Spinal cord (tissue), 10 donors: ENCODE measurements at places on chromosomes 4 and X. TPM values are rescaled to one million over a fixed set of nuclear protein-coding genes. Genes with fewer than 3 reads are reported as not detected.

The FGG gene
- total RNA-seq, result not detected

- DNase-seq, result no peak
- no peak overlapping the region for H3K4me3 ChIP-seq
- H3K27ac ChIP-seq, result no peak overlapping the region
- peaks cover 12% of the 10 kb centered on the region for H3K36me3 ChIP-seq
Measured at GRCh38 chr4:39850727-39851126, 127.0 kb downstream of the PDS5A start.

The DCHS2 gene
- 15.5 TPM for total RNA-seq

The ZFYVE28 gene
- total RNA-seq, result 10.0 TPM

DNA sequence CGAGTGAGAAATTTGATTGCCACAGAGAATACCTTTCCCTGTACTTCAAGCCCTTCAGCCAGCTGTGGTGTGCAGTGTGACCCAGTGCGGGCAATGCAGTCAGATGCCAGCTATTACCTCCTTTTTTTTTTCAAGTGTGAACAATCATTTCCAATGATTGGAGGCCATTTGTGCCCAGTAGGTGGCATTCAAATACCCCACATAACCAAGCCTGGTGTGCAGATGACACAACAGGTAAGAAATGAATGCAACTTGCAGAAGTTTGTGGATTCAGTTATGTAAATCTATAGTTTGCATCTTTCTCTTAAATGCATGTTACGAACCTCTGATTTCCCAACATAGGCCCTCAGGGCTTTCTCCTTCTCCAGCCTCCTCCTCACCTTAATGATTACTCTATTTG lies 98.0 kb downstream of the CLCN4 start:
- no peaks in the 10 kb centered on the region for H3K36me3 ChIP-seq
- H3K4me3 ChIP-seq, result no peak overlapping the region
- H3K27ac ChIP-seq, result no peak overlapping the region

DNA sequence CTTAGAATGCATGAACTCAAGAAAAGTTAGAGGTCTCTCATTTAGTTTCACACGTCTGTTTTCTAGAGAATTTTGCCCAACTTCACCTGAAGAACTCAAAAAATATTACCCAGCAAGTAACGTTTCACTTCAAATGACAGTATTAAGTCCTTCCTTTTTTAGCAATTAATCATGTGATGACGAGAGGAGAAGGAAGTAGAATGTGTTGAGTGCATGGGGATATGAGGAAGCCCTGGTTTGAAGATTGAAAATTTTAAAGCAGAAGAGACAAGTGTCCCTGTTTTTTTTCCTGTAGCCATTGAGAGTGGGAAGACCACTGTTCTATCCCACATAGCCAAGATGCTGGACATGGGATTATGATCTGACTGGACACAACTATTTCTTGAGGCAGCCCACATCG lies 406.3 kb upstream of the CPEB2 start:
- no peaks in the 10 kb centered on the region for H3K36me3 ChIP-seq
- H3K4me1 ChIP-seq, result no peaks in the 10 kb centered on the region

DNA sequence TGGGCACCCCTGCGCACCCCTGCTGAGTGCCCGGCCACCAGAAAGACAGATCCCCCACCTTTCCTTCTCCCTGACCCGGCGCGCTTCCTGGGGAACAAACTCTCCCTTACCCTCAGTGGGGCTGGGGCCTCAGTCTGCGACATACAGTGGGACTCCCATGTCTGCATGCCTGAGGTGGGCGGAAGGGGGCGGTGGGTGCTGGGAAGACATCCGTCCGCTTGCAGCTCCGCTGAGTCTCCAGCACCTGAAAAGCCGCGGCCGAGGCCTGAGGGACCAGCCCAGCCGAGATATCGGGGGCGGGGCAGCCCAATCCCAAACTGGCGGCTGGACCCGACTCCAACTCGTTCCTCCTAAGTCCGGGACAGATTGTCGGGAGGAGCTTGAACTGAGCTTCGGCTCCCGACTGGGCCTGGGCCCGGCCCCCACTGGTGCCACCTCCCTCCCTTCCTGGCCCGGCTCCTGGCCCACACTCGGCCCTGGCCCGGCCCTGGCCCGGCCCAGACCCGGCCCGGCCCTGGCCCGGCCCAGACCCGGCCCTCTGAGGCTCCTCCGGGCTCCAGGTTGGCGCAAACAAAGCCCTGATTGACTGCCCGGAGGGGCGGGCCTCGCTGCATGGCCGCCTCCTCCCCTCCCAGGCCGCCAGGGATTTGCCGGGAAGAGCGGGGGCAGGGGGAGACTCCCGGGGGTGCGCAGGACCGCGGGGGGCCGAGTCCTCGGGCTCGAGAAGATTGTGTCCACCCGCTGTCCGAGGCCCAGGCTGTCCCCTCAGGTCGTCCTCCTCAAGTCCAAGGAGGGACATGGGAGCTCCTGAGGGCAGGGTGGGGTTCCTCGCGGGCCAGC lies 877 bp upstream of the SLC16A2 start:
- no peaks in the 10 kb centered on the region for H3K36me3 ChIP-seq
- H3K4me3 ChIP-seq, result peak overlapping the region; percentile 38
- H3K4me1 ChIP-seq, result peaks cover 21% of the 10 kb centered on the region

The WNK3 gene
- total RNA-seq, result 29.5 TPM

The SLC16A2 gene
- total RNA-seq, result 21.0 TPM

DNA sequence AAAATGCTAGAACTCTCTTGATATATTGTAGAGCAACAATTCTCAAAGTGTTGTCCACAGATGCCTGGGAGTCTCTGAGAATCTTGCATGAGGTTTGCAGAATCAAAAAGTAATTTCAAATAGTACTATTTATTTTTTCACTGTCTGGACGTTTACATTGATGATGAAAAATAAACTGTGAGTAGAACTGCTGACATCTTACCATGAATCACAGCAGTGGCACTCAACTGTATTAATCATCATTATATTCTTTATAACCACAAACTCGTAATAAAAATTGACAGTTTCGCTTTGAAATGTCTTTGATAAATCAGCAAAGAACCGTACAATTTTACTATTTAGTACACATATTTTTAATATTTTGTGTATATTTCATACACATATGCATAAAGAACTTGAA lies 94.5 kb downstream of the NAF1 start:
- no peak overlapping the region for H3K4me3 ChIP-seq
- H3K27me3 ChIP-seq, result no peaks in the 10 kb centered on the region
- no peak for DNase-seq
- H3K27ac ChIP-seq, result no peak overlapping the region
- H3K4me1 ChIP-seq, result no peaks in the 10 kb centered on the region

The GAB1 gene
- 81.6 TPM for total RNA-seq

The MND1 gene
- total RNA-seq, result 8.6 TPM

The EFHC2 gene
- total RNA-seq, result 3.7 TPM

The PAGE2 gene
- not detected for total RNA-seq

- H3K27ac ChIP-seq, result no peak overlapping the region
- peaks cover 7% of the 10 kb centered on the region for H3K4me1 ChIP-seq
Measured at GRCh38 chr4:75843596-75843995, 58.7 kb downstream of the PPEF2 start.

The FGF5 gene
- total RNA-seq, result 0.11 TPM

GRCh38 chr4:38455092-38455862 lies 208.7 kb upstream of the KLF3 start:
- no peak for DNase-seq
- H3K36me3 ChIP-seq, result no peaks in the 10 kb centered on the region
- H3K4me1 ChIP-seq, result no peaks in the 10 kb centered on the region
- H3K27ac ChIP-seq, result no peak overlapping the region
- no peaks in the 10 kb centered on the region for H3K27me3 ChIP-seq
- no peak overlapping the region for H3K4me3 ChIP-seq

GRCh38 chr4:86948276-86948675 lies 13.5 kb downstream of the AFF1 start:
- H3K4me1 ChIP-seq, result no peaks in the 10 kb centered on the region
- H3K27ac ChIP-seq, result no peak overlapping the region
- no peaks in the 10 kb centered on the region for H3K27me3 ChIP-seq
- H3K4me3 ChIP-seq, result no peak overlapping the region

DNA sequence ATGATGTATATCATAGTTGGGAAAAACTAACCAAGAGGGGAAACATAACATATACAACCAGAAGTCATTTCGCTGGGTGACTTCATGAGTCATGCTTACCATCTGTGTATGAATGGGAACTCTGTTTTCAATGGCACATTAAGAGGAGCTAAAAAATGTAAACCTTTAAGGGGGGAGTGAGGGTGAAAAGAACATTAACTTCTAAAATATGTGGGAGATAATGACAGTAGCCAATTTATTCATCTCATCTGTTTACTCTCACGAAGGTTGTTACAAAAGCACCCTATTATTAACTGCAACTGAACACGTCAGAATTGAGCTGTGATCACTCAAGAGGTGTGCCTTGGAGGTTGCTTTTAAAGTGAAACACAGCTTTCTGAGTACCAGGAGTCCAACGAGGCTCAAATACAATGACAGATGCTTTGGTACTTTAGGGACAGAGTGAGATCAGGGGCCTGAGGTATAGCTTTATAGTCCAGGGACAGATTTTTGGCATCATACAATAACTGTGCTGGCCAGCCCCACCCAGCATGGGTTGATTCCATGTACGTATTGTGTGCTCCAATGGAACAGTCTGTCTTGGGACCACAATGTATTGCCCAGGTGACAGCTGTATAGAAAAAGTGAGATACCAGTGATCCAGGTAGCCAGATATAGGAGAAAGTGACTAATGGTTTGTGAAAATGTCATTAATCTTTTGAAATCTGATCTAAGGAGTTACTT lies 107.3 kb downstream of the AMMECR1 start:
- H3K27ac ChIP-seq, result no peak overlapping the region
- H3K27me3 ChIP-seq, result peaks cover 3% of the 10 kb centered on the region
- no peaks in the 10 kb centered on the region for H3K4me1 ChIP-seq
- H3K4me3 ChIP-seq, result no peak overlapping the region

- H3K4me3 ChIP-seq, result no peak overlapping the region
- H3K36me3 ChIP-seq, result no peaks in the 10 kb centered on the region
- H3K4me1 ChIP-seq, result peaks cover 2% of the 10 kb centered on the region
- DNase-seq, result no peak
- H3K27ac ChIP-seq, result no peak overlapping the region
- no peaks in the 10 kb centered on the region for H3K27me3 ChIP-seq
Measured at GRCh38 chr4:20269320-20269719, 17.6 kb downstream of the SLIT2 start.

DNA sequence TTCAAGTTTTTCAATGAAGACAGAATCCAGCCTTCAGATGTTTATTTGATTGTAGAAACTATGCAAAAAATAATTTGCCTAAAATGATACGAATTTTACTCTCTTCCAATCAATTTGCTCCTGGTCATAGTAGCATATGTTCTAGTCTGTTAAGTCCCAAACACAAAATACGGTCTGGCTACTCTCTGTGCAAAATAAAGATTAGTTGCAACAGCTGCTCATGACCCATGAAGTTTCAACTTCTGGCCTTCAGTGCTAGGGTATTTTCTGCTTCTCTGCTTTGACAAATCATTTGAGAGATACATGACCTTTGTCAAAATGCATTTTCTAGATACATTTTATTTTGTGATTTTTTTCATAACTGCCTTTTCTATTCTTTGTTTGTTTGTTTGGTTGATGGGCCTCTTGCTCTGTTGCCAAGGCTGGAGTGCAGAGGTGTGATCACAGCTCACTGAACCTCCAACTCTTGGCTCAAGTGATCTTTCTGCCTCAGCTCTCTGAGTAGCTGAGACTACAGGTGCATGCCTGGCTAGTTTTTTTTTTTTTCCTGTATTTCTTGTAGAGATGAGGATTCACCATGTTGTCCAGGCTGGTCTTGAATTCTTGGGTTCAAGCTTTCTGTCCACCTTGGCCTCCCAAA lies 55.2 kb downstream of the TACR3 start:
- no peaks in the 10 kb centered on the region for H3K4me1 ChIP-seq
- no peak overlapping the region for H3K27ac ChIP-seq
- H3K36me3 ChIP-seq, result no peaks in the 10 kb centered on the region

The DUSP21 gene
- total RNA-seq, result not detected

GRCh38 chrX:110944311-110944750 lies 148.7 kb upstream of the CHRDL1 start:
- H3K36me3 ChIP-seq, result no peaks in the 10 kb centered on the region
- peaks cover 5% of the 10 kb centered on the region for H3K4me1 ChIP-seq
- H3K27me3 ChIP-seq, result peaks cover 6% of the 10 kb centered on the region
- H3K27ac ChIP-seq, result peak overlapping the region; percentile 22
- peak; percentile 23 for DNase-seq
- H3K4me3 ChIP-seq, result peak overlapping the region; percentile 40

DNA sequence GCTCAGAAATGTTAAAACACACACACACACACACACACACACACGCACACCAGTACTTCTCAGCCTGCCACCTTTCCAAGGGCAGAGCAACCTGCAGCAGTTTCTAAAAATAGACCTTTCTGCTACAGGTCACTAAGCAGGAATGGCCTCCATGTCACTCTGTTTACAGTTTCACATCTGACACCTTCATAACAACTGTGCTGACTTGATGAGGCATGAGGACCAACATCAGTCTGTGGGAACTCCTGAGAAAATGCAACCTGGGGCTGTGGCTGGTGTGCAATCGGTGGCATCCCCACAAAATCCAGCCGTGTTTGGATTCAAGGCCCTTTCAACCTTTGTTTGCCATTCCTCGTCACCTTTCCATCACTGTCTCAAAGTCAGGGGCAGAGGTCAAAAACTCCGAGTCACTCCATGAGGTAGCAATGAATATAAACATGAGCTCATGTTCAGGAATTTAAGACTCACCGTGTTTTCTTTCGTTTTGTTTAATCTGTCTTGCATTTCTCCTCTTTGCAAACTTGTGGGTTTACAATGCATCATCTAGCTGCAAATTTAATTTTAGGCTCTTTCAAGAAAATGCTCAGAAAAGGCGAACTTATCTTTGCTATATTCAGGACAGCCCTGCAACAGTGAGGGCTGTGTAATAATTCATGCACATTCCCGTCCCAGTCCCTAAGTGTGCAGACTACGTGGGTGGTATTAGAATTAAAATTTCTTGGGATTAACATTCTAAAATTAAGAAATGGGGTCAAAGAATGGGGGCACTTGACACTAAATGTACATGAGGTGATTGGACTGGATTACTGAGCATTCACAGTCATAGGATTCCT lies 135.3 kb downstream of the SHROOM3 start:
- no peaks in the 10 kb centered on the region for H3K27me3 ChIP-seq
- H3K4me3 ChIP-seq, result no peak overlapping the region
- DNase-seq, result no peak
- H3K27ac ChIP-seq, result peak overlapping the region; percentile 53
- no peaks in the 10 kb centered on the region for H3K4me1 ChIP-seq

DNA sequence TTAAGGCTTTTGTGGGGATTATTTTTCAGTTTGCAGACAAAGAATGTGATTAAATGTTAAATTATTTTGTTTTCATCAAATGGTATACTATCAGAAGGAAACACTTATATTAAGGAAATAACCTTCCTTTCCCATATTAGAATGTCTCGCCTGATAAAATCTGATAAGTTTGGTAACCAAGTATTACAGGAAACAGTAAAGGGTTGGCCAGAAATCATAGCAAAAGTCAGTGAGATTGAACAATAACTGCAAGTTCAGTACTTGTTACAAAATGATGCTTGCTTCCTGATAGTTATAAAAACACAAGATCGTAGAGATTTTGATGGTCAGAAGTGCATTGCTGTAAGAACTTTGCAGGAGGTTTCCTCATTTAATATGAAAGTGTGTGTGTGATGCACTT lies 40.5 kb downstream of the FABP2 start:
- no peak overlapping the region for H3K27ac ChIP-seq
